Endodermal cell (in vitro differentiated cells): ENCODE measurements at places on chromosomes 7 and 10. TPM values are rescaled to one million over a fixed set of nuclear protein-coding genes. Genes with fewer than 3 reads are reported as not detected.
A peak's percentile ranks its signal among the peaks of the same experiment; 100 is the strongest.

The GIMAP4 gene
- total RNA-seq: not detected in 3 replicates

The TMEM243 gene
- total RNA-seq: 20.8 and 21.7 TPM in 2 replicates

The CPA2 gene
- 0.32 to 0.70 TPM (median 0.66 TPM) in 3 replicates for total RNA-seq

The POU6F2 gene
- 9.4 and 10.0 TPM in 2 replicates for total RNA-seq

The GIMAP8 gene
- not detected in 3 replicates for total RNA-seq

The ATXN7L1 gene
- total RNA-seq: 16.9 to 30.3 TPM (median 22.0 TPM) in 3 replicates

The VSTM4 gene
- 0.28 to 0.77 TPM (median 0.65 TPM) in 3 replicates for total RNA-seq

The SCART1 gene
- total RNA-seq: 0.29 and 0.37 TPM in 2 replicates

The FAM25C gene
- not detected in 2 replicates for total RNA-seq

The SPACDR gene
- total RNA-seq: 1.3 and 1.6 TPM in 2 replicates

DNA sequence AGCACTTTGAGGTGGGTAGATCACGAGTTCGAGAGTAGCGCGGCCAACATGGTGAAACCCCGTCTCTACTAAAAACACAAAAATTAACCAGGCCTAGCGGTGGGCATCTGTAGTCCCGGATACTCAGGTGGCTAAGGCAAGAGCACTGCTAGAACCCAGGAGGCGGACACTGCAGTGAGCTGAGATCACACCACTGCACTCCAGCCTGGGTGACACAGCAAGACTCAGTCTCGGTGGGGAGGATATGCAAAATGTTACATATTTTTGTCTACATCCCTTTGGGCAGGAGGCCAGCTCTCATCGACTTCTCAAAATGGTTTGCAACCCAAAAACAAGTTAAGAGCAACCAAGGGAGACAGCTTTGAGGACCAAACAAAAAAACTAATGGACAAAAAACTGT is 8.2 kb downstream of the ATE1 start:
- DNase-seq: no peak

DNA sequence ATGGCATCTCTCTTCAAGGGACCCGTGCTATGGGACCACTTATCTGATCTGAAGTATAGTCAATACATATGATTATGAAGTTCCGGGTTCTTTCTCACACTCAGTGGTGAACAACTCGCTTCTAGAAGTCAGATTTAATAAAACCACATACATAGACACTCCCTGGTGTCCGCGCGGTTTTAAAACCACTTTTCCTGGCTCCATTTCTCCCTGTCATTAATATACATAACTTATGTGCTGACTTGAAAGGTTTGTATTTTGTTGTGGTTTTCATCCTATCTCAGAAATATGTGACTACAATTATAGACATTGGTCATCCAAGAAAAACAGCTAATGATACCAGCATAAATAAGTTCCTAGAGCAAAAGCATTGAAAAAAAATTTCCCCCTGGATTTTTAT is 34.0 kb downstream of the SVIL start:
- DNase-seq: no peak

DNA sequence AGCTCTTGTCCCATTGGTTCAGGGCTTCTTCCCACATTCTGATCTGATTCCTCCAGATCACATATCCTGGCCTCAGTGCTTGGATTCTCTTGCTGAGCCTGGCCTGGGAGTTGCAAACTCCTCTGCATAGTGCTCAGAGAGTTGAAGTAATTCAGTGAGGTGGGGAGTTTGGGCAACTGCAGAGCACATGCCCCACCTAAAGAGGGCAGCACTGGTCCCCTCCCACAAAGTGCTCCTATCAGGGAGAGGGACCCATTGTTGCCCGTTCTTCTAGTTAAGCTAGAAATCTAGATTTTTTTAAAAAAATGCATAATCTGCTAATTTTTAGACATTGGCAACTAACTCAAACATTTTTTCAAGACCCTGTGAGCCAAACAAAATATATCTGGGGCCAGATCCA is 45.1 kb downstream of the CHN2 start:
- DNase-seq: peak; percentile 75

DNA sequence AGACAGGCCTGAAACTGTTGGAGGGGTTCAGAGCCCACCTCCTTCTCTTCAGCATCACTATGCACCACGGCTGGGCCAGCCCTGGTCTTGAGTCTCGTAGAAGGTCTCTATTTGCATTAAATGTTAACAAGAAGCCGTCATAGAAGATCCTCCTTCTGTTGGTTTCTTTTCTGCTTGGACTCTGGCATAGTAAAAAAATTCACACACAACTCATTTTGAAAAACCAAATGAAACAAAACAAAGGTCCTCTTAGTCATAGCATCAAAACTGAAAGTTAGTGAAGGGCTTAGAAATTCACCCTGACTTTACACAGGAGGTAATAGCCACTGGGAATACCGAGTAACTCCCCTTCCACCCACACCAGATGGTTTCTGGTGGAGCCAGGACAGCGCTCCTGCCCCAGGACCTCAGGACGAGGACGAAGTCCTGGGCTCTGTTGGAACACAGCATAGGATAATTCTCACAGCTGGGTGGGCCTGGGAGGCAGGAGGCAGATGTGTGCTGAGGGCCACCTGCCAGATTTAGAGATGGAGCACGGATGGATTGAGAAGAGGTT is 248.4 kb upstream of the KLF6 start:
- DNase-seq: no peak

DNA sequence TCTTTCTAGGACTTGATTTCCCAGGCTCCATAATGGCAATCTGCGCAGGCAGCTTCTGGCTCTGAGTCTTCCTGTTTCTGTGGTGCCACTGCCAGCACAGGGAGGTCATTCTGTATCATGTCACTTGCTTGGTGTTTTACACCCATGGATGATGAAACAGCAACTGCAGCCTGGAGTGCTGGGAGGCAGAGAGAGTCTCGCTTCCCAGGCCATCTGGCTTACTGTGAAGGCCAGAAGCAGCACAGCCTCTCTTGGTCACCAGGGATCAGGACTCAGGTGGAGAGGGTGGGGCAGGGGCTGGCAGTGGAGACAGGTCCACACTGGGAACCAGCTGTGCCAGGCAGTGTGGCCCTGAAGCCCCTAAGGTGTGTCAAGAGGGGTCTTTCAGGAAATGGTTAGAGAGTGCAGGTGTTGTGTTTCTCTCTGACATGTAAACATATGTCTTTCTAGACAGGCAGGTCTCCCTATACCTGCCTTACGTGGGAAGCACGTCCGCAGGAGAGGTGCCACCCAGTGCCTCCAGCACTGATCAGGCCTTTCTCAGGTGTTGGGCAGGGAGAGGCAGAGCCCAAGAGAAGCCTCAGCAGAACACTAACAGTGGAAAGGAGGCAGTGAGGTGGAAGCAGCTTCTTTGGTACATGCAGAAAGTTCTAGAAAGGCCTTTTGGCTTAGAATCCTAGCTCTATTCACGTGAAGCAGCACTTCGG is 71.4 kb downstream of the INSIG1 start:
- DNase-seq: no peak

DNA sequence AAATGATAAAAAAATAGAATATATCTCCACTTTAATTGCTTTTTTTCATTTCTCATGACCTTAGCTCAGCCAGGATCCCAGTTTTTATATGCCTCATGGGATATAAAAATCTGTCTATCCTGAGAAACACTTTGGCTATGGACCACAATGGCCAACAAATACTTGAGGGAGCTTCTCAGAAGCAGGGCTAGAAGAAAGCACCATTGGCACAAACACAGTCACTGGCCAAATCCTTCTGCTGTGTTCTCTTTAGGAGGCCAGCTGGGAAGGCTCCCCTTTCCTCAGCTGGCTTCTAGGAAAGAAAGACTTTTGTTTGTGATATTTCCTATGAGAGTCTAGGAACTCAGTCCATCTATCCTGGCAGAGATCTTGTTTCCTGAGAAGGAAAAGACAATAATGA is 856.2 kb upstream of the GHITM start:
- DNase-seq: no peak

DNA sequence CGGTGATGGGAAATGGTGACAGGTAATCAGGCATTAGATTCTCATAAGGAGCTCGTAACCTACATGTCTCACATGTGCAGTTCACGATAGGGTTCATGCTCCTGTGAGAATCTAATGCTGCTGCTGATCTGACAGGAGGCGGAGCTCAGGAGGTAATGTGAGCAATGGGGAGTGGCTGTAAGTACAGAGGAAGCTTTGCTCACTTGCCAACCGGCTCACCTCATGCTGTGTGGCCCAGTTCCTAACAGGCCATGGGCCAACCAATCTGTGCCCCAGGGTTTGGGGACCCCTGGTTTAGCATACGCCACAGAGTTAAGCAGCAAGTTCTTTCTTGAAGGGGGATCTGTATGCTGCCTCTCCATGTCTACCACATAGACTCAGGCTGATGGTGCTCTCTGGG is 133.1 kb downstream of the IQUB start:
- no peak for DNase-seq

- no peak for DNase-seq
Observed at GRCh38 chr7:105448181-105448580, 59.5 kb upstream of the SRPK2 start.

GRCh38 chr7:114787556-114787955 is 134.3 kb upstream of the MDFIC start:
- no peak for DNase-seq

- no peak for DNase-seq
Observed at GRCh38 chr10:131838966-131839742, 61.7 kb upstream of the PPP2R2D start.

GRCh38 chr10:57706016-57706415 is 561.7 kb downstream of the IPMK start:
- no peak for DNase-seq

GRCh38 chr7:24741679-24742505 is 15.4 kb downstream of the GSDME start:
- DNase-seq: no peak

DNA sequence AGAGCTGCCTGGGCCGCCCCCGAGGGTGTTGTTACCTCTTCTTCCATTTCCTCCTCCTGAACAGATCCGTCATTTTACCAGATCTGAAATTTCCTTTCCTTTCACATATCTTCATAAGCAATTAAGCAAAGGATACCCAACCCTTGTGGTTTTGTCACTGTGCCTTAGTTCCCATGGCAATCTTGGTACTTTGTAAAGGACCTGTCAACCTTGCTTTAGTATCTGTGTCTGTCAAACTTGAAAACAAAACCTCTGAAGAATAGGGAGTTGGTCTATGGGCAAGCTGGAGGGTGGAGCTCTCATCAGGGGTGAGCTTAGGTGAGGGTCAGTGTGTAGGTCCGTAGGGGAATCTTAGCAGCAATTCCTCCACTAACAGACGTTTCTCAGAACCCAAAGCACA is 25.4 kb upstream of the CCDC3 start:
- DNase-seq: no peak

DNA sequence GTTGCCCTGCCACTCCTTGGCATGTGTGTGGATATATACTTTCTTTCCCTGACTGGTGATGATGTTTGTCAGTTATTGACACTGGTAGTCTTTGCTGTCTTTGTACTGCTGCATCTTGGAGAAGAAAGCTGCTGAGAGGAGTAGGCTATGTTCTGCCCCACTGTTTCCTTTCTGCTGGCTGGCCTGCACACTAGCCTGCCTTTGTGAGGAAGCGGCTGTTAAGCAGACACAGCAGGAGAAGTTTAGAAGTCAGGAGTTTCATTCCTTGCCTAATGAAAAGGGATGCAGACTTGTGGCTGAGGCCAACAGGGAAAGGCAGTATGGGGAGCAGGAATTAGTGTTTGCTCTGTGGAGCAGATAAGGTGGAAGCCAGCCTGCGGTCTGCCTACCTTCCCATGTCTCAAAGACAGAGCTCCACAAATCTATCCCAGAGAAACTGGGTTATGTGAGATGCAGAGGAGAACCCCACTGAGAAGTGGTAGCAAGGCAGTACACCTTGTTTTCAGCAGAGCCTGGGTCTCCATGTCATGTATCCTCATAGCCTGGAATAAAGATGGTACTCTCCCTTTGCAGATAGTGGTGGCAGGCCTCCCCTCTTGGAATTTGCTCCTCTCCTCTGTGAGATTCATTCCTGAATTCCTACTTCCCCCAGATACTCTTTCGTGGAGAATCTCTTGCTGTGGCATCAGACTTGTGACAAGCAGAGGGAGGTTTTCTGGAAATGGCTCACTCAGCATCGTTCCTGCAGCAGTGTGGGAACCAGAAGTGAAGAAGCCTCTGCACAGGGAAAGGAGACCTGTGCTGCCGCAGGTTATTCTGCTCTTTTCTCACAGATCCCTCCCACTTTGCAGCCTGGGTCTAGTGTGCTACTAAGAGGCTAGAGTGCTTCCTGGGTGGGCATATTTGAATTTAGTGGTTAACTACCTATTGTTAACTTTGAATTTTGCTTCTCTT is 130.2 kb downstream of the LRRC4 start:
- DNase-seq: peak; percentile 70

GRCh38 chr10:65123120-65123519 is 1601.9 kb downstream of the REEP3 start:
- DNase-seq: no peak

GRCh38 chr7:111787741-111788140 is 225.4 kb upstream of the IMMP2L start:
- no peak for DNase-seq

DNA sequence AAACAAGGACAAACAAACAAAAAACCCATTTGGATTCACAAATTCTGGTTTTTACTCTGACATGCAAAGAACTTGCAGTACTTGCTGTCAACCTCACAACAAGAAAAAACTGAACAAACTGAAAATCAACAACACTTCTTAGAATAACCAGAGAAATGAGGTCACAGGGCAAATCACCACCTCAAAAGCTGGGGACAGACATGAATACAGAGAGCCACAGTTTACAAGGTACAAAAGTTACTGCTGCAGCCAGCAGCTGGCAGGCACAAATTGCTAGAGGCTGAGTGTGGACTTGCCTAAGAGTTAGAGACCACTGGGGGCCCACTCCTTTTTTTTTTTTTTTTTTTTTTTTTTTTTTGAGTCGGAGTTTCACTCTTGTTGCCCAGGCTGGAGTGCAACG is 15.0 kb upstream of the RNF32 start:
- DNase-seq: no peak

DNA sequence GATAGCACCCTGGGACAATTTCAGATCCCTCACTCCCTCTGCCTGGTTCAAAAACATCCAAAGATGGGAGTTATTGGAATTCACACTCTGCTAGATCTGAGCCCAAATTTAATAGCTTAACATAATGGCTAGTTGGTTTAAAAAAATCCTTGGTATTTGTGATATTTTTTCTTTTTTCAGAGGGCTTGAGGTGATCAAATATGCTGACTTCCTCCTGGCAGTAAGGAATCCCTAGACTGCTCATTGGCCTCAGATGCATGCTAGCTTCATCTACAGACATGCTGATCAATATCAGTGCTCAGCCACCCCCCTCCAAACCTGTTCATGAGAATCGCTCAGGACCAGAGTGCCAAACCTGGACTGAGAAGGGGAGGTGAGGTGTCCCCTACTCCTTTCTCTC is 74.7 kb upstream of the PLPP4 start:
- no peak for DNase-seq

DNA sequence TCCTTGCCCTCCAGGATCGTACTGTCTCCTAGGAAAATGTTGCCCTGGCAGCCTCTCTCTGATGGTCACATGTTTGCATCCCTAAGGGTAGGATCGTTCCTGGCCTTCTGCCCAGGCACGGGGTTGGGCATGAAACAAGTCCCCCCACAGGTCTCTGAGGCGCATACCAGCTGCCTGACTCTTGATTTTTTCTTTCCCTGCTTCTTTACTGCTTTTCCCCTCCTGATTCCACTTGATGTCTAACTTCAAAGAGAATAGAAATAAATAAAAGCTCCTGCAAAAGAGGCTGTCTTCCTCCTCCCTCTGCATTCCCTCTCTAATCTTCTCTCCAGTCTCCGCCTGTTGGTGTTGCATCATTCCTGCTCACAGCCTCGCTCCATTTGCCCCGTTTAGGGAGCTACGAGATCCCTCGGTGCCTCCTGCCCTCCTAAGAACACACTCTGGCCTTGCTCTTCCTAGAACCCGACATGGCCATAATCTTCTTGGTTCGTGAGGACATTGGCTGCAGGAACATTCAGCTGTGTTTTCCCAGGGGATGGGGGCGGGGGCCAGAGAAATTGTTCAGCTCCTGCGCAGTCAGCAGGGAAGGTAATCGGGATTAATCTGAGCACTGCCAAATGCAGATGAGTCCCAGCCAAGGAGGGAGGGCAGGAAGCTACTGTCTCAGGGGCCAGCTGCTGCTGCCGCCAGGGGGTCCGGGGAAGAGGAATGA is 26.0 kb downstream of the LEP start:
- DNase-seq: peak; percentile 89
